ENCODE measurements at places on chromosomes 4 and X.
A peak's percentile ranks its signal among the peaks of the same experiment; 100 is the strongest.

DNA sequence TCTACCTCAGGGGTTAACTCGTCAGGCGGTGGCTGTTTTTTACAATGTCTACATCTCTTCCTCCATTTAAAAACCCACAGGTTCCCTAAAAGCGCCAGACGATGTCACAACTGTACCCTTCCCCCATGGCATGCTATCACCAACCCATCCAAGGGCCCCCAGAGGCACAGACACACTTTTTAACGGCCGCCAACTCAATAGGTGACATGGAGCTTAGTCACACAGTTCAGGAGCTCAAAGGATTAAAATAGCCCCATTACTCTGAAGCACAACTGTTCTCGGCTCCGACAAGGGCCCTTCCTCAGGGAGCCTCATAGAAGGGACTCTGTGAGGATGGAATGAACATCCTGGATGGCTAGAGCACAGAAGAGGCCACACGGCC lies 12.4 kb downstream of the SH3KBP1 start:
- DNase-seq = peak; percentile 49

DNA sequence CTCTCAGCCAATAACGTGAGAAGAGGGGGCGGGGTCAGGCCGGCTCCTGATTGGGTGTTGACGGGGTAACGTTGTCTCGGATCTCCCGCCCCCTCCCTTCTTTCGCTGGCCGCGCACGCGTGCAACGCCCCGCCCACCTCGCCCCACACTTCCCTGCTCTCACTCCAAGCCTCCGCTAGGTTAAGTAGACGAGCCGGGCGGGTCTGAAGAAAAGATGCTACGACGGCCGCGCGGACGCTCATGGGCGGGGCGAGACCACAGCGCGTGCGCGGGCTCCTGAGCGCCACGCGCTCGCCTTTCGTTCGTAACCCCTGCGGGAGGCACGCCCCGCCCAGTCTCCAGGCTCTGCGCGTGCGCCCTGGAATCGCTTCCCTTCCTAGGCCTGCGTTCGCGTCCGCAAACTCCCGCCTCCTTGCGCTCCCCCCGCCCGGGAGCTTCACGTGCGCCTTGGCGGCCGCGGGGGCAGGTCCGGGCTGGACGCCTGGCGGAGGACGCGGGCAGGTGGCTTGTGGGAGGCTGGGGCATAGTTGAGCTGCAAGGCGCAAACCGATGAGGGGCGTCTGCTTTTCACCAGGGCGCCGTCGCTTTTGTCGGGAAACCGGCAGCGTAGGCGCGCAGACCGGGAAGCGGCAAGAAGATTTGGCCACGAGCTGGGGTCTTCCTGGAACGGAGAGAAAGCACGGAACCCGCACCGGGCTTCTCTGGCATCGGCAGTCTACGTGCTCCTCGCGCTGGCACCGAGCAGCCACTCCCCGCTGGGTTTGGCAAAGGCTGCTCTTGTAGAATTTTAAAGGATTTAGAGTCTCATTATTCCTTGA lies 467 bp upstream of the PGRMC2 start:
- DNase-seq = peak; percentile 100

- DNase-seq = no peak
Observed at GRCh38 chr4:174192943-174193342, 90.5 kb downstream of the FBXO8 start.

- no peak for DNase-seq
Observed at GRCh38 chrX:31058284-31058683, 13.6 kb downstream of the FTHL17 start.

DNA sequence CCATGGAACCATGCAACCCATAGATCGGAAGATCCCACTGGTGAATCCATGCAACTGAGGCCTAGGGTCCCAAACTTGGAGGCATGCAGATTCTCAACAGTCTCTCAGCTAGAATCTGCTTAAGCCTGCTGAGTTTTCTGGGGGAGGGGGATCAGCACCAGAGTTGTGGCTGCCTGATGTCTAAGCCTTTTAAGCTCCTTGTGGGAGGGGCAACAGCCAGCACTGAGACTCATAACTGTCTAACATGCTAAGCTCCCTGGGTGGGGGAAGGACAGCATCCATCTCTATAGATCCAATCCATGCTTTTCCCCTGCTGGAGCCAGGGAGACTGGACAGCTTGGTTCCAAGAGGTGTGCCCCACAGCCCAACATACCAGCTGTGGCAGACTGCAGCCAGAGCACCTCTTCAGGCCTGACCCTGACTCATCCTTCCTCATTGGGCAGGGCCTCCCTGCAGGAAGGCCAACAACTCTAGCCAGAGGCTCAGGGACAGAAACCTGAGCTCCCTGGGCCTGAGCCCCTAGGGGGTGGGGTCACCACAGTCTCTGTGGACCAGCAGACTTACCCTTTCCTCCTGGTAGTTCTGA lies 300.1 kb upstream of the SLC7A11 start:
- no peak for DNase-seq

DNA sequence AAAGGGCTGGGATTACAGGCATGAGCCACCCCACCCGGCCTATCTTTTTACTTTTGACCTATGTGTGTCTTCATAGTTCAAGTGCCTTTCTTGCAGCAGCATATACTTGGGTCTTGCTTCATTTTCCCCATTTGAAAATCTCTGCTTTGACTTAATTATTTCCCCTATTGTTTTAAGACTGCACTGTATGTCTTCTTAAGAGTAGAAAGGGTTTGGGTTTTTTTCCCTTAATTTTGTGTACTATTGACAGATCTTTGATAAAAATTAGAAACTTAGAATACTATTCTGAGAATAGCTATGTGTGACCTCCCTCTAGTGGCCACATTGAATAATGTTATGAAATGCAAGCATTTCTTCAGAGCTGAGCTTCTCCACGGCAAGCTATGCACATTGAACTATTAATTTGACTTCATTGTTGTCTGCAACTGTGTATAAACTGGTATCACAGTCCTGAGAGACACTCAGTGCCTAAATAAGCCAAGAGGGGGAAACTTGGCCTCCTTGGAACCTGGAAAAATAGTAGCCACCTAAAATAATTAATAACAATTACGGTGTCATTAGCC lies 8.7 kb upstream of the SLC25A4 start:
- DNase-seq = no peak

GRCh38 chr4:172105918-172106317 lies 292.7 kb downstream of the GALNTL6 start:
- no peak for DNase-seq

GRCh38 chr4:82753725-82754410 lies 44.7 kb downstream of the SCD5 start:
- no peak for DNase-seq

DNA sequence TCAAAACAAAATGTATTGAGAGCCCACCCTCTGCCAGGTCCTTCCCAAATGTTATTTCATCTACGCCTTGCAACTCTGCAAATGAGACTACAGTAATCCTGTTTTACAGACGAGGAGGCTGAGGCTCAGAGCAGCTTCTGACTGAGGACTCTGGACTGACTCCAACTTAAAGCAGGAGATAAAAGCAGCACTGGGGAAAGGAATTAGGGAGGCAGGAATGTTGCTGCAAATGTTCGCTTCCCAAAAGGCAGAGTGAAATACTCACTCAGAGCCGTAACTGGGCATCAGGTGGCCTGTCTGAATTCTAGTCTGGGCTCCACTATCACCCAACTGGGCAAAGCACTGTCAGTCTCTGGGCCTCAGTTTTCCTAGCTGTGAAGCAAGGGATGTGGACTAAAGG lies 94.7 kb upstream of the SRD5A3 start:
- no peak for DNase-seq

DNA sequence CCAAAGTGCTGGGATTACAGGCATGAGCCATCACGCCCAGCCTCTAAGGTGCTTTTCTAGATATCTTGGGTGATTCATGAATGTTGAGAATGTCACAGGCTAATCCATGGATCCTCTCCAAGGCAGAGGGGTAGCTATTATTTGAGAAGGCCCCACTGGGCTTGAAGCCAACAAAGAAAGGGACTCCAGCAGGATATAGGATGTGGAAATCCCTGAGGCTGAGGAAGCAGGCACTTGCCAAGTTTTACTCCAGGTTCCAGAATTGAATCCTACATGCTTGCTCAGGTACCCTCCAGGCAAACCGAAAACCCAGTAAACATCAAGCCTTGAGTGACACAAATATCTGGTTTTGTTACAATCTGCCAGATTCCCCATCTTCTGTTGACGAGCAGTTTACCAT lies 15.8 kb downstream of the NLGN3 start:
- DNase-seq = no peak

DNA sequence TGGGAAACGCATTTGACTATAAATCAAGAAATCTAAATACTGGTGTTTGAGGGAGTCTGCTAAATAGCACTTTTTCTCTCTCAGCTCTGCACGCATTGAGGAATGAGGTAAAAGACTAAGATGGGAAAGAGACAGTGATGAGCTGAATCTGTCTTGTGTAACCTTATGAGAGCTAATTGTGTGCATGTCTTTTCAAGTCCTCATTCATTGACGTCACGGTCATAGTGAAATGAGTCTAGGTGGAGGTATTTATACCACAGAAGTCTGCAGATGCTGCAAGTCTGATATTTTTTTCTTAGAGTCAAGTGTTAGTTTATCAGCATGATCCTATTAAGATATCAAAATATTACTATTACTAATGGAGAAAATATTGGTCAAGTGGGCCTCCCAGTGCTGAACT lies 361.5 kb upstream of the HS3ST1 start:
- no peak for DNase-seq

DNA sequence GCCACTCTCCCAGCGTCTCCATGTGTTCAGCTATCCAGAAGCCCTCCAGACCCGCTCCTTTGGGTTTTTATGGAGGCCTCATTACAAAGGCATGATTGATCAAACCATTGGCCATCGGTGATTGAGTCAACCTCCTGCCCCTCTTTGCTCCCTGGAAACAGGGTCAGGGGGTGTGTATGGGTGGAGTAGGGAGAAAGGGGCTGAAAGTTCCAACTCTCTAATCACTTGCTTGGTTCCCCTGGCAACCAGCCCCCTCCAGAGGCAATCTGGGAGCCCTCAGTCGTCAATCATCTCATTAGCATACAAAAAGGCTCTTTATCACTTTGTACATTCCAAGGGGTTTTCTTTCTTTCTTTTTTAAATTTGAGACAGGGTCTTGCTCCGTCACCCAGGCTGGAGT lies 2.3 kb downstream of the TRIM2 start:
- no peak for DNase-seq

DNA sequence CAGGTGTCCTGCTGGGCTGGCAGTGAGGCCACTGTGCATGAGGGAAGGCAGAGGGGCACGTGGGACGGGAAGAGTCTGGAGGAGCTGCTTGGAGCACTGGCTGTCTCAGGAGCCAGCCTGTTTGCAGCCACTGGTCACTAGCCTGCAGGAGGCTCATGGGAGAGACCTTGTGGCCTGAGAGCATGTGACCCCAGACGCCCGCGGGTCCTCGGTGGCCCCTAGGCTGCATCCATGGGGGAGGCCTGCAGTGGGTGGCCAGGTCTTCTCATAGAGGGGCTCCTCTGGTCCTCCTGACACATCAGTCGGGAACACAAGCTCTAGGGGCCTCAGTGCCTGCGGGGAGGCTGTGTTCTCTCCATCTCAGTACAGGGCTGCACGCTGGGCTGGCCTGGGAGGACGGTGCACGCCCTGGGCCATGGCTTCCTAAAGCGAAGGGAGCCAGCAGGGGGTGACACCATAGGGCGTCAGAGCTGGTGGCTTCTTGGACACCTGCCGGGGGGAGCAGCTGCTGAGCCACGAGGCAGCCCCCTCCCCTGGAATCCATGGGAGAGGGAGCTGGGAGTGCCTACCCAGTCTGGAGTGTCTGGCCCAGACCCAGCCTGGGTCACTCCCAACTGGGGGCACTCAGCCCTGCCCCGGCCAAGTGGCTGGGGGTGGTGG lies 12.3 kb downstream of the NAT8L start:
- DNase-seq = no peak

- DNase-seq = no peak
Observed at GRCh38 chr4:184361443-184361842, 112.9 kb downstream of the IRF2 start.

DNA sequence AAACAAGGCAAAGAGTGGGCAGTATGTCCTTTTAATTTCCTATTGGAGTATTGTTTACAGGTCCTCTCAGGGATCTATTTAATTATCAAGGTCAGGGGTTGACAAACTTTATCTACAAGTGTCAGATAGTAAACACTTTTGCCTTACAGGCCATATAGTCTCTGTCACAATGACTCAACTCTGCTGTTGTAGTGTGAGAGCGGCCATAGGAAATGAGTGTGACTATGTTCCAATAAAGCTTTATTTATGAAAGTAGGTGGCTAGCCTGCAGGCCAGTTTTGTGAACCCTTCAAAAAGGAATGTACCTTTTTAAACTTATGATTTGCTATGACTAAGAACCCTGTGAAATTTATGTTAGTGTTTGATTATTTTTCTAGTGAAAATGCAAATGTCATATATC lies 156.1 kb downstream of the GPAT3 start:
- DNase-seq = no peak

- no peak for DNase-seq
Observed at GRCh38 chr4:68617003-68617698, 41.0 kb upstream of the UGT2B17 start.

- no peak for DNase-seq
Observed at GRCh38 chr4:183935355-183936005, 30.4 kb downstream of the STOX2 start.

DNA sequence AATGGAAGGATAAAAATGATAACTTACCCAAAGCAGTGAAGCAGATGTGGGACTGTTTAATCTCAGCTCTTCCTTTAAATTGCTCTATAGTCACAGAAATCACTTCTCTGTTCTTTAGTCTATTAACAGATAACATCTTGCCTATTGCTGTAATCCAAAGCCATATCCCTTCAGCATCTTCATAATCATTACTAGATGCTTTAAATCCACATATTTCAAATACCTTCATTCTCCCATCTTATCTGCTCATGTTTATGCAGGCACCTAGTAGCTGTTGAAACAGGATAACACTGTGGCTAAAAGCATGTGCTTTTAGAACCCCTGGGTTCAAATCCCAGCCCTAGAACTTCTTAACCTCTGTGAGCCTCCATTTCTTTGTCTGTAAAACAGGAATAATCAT lies 209.9 kb downstream of the RELL1 start:
- no peak for DNase-seq

GRCh38 chr4:137359691-137360315 lies 172.5 kb downstream of the PCDH18 start:
- DNase-seq = no peak

DNA sequence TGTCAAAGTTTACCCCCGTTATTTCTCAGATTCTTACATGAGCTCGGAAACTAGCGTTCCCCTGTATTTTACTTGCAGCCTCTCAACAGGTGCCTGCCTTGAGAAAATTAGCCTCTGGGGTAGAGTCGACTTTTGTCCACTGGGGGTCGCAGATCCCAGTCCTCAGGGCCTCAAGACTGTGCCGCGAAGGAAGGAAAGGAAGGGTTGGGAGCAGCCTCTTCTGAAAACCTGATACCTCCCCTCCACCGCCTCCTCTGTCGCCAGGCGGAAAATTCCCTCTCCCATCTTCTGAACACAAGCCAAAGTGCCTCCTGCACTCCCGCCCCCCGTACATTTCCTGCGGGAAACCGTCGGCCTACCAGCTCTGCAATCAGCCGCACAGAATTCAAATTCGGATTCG lies 44.4 kb upstream of the TMSB15B start:
- DNase-seq = peak; percentile 46

GRCh38 chr4:15897577-15897976 lies 41.0 kb downstream of the FGFBP1 start:
- DNase-seq = no peak

DNA sequence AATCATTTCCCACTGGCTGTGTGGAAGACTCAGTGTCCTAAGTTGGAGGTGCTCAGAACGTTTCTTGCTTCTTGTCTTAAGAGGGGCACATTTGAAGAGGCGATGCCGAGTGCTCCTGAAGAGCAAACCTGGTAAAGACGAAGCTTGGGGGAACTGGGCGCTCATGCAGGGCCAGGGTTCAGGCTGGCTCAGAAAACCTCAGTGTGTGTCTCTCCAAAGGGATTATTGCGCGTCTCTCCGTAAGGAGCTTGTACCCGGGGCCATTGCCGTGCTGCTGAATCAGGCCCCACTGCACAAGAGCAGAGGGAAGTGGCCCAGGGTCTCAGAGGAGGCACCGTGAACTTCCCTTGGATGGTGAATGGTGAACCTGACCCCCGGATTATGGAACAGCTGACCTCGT lies 44.4 kb downstream of the PSAPL1 start:
- no peak for DNase-seq
